Colonic mucosa (tissue), 4 donors: ENCODE measurements at places on chromosomes 1 and 21.

GRCh38 chr1:155187456-155187891 is 13.8 kb downstream of the TRIM46 start:
- no peak for DNase-seq

GRCh38 chr1:94044290-94044790 is 76.6 kb downstream of the ABCA4 start:
- peak; percentile 27 for DNase-seq

DNA sequence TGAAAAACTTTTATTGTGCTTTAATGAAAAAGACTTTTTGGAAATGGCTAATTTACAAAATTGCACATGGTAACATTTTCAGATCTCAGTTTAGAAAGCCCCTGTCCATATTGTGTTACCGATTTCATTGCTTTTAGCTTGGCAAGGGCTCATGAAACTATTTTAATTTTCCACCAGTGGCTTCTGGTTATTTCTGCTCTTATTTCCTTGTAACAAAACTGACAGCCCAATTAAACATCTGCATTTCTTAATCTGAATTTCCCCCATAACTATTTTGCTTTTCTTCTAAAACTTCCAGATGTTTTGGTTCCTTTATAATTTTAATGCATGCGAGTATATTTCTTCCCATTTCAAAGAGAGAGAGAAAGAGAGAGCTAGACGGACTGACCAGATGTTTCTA is 264.8 kb downstream of the PTPRC start:
- DNase-seq, result no peak

- no peak for DNase-seq
Measured at GRCh38 chr1:119908661-119909060, 12.3 kb upstream of the ADAM30 start.

DNA sequence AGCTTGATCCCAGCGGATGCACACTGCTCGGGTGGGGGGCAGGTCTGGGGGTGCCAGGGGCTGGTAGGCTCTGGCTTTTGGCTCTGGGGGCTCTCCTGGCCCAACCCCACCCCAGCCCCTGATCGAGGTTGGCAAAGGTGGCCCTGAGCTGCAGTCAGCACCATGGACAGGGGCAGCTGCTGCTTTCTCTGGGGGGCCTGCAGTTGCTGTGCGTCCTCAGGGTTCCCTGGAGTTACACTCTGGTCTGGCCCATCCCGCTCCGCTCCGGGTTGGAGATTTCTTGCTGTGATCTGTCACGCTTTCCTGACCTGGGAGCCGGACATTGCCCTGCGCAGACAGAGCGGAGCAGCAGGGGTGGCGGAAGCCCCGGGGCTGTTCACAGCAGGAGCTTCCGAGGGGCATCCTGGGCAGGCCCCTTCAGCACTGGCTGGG is 8.0 kb upstream of the PLCH2 start:
- no peak for DNase-seq

DNA sequence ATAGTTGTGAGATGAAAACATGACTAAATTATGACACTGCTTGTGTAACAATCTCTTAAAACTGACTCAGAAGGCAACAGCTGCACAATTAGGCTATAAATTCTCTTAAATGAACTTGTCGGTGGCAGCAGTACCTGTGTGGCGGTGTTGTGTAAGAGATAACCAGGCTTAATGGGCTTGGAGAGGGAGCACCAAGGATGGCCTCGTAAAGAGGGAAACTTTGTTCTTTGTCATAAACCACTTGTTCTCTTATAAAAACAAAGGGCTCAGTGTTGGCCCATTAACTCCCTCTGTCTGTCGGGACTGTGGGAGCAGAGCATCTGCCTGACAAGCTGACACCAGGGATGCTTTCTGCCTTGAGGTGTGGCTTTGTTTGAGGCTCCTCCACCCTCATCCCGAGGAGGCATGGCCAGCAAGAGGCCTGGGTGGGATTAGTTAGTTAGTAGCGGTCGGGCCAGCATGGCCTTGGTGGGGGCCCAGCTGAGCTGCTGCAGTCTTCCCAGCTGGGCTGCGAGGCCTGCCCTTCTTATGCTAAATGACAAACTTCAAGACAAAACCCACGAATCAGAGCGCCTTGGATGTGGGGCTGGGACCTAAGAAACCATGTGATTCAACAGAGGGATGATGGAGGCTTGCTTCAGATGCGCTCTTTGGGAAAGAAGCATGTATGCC is 171.4 kb downstream of the CAMTA1 start:
- DNase-seq, result no peak

DNA sequence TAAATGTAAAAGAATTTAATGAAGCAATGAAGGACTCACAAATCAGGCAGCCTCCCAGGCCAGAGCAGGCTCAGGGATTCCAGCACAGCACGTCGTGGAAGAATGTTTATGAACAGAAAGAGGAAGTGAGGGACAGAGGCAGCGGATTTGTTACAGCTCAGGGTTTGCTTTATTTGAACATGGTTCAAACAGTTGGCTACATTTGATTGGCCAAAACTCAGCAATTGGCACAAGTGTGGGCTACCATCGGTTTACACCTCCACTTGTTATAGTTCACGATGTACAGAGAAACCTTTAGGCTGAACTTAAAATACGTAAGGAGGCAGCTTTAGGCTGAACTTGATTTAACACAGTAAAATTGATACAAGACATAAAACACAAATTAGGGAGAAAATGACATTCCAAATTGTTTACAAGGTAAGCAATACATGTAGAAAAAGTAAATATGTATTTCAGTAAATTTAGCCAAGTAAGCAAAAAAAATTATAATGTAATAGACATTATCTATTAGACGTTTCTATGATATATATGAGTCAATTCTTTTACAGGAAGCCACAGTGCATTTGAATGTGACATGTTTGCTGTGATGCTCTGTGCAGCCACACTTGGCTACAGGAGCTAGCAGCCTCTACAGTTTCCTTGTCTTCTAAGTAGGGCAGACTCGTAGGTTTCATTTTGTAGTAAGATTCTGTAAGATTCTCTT is 126.5 kb downstream of the ADSS2 start:
- no peak for DNase-seq

GRCh38 chr1:47241114-47242113 is 9.4 kb upstream of the TAL1 start:
- DNase-seq, result no peak

- no peak for DNase-seq
Measured at GRCh38 chr1:231887866-231888265, 261.3 kb downstream of the DISC1 start.

DNA sequence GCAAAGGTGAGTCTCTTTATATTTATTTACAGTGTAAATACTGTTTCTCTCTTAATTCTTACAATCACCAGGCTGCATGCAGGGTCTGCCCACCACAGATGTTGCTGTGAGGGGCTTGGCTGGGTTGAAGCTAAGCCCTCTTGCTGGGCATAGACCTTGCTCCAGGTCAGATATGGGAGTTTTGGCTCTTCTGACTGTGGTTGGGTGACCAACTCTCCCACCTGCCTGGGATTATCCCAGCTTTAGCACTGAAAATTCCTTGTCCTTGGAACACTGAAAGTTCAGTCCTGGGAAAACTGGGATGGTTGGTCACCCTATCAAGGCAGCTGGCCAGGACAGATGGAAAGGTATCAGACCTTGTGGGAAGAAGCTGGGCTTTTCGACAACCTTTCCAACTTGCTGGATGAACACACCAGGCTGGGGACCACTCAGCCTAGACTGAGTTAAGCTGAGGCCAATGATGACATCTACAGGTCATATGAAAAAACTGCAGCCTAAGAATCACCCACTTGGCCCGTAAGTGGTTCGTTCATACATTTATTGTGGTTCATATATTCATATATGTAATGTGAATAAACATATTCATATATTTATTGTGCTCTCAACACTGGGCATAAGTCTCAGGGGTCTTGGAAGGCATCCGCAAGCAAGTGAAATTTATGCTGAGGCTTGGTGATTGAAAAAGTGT is 26.6 kb upstream of the HPDL start:
- DNase-seq, result peak; percentile 33

- DNase-seq, result no peak
Measured at GRCh38 chr1:78830321-78830720, 176.2 kb downstream of the ADGRL4 start.

DNA sequence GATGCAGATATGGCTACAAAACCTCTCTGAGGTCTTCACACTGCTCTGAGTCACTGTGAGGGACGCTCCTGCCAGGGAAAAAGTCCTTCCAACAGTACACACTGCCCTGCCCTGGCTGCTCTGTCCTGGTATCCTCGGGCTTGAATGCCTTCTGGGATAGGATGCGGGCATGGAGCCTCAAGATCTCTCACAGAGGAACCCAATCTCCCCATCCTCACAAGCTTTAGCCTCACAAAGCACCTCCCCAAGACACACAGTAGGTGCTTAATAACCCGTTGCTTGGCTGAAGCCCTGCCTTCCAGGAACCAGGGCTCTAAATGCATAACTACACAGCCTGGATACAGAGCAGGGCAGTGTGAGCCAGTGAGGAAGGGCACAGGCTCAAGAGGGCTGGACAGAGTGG is 9.2 kb downstream of the RAP1GAP start:
- no peak for DNase-seq

GRCh38 chr1:37759451-37759850 is 5.5 kb downstream of the EPHA10 start:
- no peak for DNase-seq
